GM19239 (cell line): ENCODE measurements at places on chromosomes 4 and X.

DNA sequence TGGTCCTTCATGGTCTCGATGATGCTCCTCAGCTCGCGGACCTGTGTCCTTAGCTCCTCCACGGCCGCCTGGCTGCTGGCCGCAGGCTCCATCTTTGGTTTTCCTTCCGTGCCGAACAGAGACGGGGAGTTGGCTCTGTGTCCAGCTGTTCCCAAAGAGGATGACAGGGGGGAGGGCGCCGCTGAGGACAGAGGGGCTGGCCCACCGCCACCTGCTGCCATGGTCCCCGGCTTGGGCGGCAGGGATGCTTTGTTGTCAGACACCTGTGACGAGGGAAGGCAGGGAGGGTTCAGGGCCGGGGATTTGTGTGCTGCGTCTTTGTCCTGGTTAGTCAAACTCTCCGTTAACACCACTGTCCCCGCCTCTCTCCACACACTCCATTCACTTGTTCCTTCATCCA is 26.6 kb upstream of the MAP3K15 start:
- no peak for DNase-seq

DNA sequence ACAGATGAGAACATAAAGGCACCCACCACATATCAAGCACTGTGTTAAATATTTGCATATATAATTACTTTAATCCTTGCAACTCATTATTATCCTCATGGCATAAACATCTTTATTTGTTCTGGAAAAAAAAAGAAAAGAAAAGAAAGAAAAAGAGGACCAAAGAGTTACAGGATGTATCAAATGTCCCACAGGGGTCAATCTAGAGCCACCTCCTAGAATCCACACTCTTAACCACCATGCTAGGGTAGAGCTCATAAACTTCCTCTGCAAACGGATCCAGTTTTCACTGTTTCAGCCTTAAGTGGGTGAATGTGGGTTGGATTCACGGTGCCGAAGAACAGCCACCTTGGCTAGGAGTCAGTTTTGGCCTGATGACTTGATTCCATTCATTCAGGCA is 171.1 kb upstream of the PPARGC1A start:
- DNase-seq, result no peak

DNA sequence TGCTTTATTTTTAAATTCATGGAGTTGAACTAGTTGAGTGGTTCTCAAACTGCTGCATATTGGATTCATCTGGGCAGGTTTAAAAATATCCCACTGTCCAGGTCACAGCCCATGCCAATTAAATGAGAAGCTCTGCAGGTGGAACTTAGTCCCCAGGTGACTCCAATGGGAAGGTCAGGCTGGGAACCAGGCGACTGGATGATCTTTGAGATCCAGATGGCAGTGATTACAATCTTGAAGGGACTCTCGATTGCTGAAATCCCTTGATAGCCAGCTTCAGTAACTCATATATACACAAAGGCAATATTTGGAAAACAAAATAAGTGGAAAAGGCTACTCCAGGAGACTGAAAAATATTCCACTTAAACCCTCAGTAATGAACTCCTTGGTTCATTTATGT is 8.1 kb downstream of the ADH1A start:
- no peak for DNase-seq

DNA sequence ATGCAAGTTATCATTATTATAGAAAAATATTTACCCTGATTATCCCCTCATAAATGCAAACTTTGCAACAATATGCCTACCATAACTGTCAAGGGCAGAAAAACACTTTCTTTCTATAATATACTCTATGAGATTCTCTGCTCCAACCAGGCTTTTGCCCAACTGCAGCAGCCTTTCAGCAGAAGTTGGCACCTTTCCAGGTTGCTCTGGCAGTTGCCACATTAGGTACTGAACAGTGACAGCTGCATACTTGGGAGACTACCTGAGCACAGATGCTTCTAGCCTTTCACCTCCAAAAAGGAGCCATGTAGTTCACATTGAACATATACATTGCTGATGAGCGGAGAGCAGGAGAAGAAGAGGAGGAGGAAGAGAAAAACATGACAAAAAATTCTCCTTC is 69.5 kb upstream of the BRWD3 start:
- no peak for DNase-seq

DNA sequence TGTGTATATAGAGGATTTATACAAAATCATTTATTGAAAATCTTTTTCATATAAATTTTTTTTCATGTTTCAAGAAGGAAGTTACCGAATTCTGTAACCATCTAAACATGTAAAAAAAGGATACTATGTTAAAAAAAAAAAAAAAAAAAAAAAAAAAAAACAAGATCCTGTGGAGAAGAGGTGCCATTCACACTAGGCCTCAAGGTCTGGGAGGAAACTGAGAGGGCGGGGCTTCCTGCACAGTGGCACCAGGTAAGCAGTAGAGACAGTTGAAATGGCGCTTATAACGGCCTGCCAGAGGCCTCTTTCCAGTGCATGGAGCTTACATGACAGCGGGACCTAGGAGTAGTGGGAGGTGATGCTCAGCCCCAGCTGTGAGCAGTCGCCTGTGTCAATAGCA is 17.5 kb downstream of the TRAPPC2 start:
- no peak for DNase-seq

GRCh38 chr4:102685768-102686167 is 75.0 kb downstream of the MANBA start:
- DNase-seq, result no peak

GRCh38 chr4:108166038-108166437 is 2.7 kb downstream of the LEF1 start:
- DNase-seq, result no peak

DNA sequence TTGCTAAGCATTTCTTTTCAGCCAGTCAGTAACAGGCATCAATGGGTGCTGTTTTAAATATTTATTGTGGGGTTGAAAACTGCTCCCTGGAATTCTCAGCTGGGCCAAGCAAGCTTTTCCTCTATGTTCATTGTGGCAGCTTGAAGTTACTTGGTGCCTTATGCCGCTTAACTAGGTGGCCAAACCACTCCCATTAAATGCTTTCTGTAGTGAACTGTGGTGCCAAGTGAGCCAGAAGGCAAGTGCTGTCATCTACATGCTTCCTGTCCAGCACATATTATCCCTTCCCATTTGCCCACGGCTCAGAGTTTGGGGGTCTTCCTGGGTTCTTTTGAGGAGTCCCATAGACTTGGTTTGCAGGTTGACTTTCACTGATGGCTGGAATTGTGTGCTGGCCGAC is 64.8 kb downstream of the TAB3 start:
- no peak for DNase-seq

GRCh38 chrX:20664774-20665173 is 398.1 kb upstream of the RPS6KA3 start:
- DNase-seq, result no peak

GRCh38 chr4:2937986-2938385 is 25.2 kb downstream of the NOP14 start:
- no peak for DNase-seq

GRCh38 chr4:16161851-16162408 is 64.3 kb downstream of the TAPT1 start:
- no peak for DNase-seq

DNA sequence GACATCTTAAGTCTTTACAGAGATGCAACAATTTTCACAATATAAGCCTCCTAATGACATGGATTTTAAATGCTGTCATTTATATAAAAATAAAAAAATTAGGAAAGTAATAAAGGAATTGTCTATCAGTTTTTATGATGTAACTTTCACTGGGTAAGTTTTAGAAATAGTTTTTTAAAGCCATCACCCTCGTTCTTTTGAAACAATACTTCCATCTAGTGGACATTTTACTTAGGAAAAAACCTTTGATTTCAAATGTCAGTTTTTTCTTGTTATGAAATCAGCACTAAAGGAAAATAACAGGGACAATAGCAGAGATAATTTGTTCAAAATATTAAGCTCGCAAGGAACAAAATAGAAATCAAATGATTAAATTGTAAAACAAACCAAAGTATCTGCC is 24.3 kb upstream of the NDNF start:
- no peak for DNase-seq

- no peak for DNase-seq
These were observed 1.4 kb downstream of the PALLD start for GRCh38 chr4:168498251-168498650.

DNA sequence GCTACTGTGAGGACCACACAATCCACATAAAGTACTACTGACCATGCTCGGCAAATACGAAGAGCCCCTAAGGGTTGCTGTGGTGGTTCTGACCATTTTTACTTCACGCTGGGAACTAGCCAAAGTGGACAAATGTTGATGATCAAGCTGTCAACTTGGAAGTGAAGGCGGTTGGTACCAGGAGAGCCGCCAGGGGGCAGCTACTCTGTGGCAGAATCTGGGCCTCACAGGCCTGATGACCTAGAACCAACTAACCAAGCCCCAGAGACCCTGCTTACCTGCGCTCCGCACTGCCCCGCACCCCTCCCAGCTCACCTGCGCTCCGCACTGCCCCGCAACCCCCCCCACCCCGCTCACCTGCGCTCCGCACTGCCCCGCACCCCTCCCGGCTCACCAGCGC is 5.6 kb downstream of the GAK start:
- no peak for DNase-seq

- no peak for DNase-seq
These were observed 1480.5 kb upstream of the IGFBP7 start for GRCh38 chr4:58590722-58591121.
